PC-3 (cell line): ENCODE measurements at places on chromosomes 4 and X.
A peak's percentile ranks its signal among the peaks of the same experiment; 100 is the strongest.

GRCh38 chr4:1215141-1216075 is 33.5 kb downstream of the CTBP1 start:
- DNase-seq: no peak

- no peak for DNase-seq
Observed at GRCh38 chrX:63664741-63665140, 120.3 kb downstream of the ARHGEF9 start.

GRCh38 chr4:140247237-140247636 is 93.3 kb upstream of the MAML3 start:
- no peak for DNase-seq

- no peak for DNase-seq
Observed at GRCh38 chr4:42871671-42872290, 20.7 kb upstream of the GRXCR1 start.

DNA sequence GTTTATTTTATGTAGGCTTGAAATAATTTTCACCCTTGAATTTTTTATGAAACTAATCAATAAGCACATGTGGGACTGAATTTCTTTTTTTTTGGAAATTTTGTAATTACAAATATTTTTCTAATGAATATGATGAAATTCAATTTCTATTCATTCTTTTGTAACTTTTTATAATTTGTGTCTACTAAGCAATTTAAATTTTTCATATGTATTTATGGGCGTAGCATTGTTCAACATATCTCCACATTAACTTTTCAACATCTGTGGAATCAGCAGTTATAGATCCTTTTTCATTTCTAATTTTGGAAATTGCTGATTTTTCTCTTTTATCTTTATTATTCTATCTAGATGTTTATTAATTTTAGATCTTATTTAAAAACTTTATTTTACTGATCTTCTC is 1320.3 kb downstream of the C4orf33 start:
- no peak for DNase-seq

- DNase-seq: peak; percentile 85
Observed at GRCh38 chrX:12007881-12008280, 130.4 kb upstream of the FRMPD4 start.

- peak; percentile 52 for DNase-seq
Observed at GRCh38 chr4:179415847-179416223, 1973.6 kb upstream of the AGA start.

GRCh38 chr4:188986271-188986689 is 847.0 kb downstream of the TRIML1 start:
- DNase-seq: peak; percentile 75

DNA sequence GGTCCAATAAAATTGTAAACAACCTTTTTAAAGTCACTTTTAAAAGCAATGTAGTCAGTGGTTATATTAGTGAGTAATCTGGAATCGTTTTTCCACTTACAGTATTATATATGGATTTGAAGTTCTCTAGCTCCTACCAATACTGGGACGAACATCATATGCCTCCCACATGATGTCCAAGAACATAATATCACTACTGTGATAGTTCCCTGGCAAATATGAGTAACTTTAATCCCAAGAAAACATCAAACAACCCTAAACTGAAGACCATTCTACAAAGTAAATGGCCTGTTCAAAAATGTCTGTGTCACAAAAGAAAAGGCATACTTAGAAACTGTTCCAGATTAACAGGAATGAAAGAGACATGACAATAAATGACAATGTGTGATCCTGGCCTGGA is 53.6 kb upstream of the FGFBP2 start:
- DNase-seq: no peak

DNA sequence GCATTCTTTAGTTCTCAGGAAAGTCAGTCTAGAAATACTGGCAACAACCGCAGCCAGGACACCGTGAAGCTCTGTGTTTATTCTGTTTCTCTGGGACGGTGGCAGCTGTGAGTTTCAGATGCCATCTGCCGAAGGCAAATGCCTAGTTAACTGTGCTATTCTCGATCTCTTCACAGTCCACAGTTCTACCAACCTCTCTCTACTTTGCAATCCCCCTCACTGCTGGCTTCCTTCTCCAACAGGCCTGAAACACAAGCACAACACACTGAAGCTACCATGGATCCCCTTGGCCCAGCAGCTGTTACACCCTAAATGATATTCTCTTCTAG is 118.8 kb downstream of the ZNF827 start:
- no peak for DNase-seq

- peak; percentile 26 for DNase-seq
Observed at GRCh38 chr4:158722291-158722916, 792 bp downstream of the PPID start.

DNA sequence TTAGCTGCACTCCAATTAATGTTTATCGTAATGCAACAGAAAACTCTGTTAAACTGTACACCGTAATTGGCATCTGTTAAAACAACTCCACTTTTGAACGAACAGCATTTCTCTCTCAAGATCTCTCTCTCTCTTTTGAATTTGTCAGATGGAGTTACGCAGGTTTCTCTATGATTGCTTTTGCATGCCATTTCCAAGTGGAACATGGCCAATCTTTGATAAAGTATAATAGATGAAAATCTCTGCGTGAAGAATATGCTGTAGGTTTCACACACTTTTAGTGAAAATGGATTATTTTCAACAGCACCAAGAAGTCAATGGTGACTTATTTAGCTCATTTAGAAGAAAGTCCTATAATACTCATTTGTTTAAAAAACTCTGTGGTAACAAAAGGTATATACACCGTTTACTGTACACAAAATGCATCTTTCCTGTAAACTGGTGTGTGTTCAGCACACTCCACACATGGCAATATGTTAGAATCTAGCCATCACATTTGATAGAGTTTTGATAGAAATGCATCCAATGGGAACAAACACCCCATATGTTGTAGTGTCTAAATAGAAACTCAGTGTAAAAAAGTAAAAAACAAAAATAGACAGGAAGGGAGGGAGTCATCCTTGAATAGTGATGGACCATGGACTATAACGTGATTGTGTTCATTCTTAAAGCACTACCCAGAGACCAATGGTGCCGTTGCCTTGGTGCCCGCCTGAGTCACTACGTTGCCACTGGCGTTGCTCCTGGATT is 5.8 kb upstream of the FGFBP2 start:
- DNase-seq: no peak

GRCh38 chr4:99324361-99324760 is 3.2 kb upstream of the ADH1B start:
- no peak for DNase-seq

GRCh38 chr4:56118055-56118454 is 169.3 kb downstream of the CEP135 start:
- DNase-seq: no peak

DNA sequence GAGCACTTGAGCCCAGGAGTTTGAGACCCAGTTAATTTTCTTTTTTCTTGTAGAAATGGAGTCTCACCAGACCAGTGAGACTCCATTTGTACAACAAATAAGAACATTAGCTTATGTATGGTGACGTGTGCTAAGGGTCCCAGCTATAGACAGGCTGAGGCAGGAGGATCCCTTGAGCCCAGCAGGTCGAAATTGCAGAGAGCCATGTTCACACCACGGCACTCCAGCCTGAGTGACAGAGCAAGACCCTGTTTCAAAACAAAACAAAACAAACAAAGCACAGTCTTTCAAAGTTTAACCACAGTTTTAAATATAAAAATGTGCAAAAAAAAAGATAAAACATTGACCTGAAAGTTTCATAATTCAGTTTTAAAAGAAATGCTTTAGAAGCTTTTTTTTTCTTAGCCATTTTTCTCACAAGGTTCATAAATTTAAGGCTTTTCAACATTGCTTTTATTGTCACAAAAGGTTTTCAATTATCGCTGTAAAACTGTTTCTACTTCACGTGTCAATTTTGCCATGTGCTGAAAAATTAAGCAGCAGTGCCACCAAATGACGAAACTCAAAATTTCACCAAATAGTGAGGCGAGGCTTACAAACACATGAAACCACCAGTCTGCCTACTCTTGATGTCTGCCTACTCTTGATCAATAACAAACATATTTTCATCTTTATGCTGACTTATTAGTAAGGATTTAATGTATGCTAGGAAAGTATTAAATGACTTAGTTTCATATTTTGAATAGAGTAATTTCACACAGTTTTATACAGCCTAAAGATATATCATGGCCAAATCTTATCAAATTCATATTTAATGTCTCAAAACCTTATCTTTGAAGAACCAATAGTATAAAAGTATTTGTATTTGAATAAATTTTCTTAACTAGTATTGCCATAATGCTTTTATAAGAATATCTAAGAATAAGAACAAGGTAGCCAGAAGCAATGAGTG is 126.3 kb downstream of the NEK1 start:
- peak; percentile 74 for DNase-seq

DNA sequence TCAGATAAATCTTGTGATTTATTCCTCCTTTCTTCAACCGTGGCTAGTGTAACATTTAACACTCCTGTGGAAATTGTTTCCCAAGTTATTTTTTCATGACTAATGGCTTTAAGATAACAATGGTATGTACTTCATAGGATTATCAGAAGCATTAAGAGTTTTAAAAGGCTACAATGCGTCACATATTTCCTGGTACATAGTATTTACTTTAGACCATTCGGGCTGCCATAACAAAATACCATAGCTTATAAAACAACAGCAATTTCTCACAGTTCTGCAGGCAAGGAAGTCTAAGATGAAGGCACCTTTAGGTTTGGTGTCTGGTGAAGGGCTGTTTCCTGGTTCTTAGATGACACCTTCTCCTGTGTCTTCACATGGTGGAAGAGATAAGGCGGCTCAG is 158.6 kb downstream of the PAPSS1 start:
- DNase-seq: no peak

GRCh38 chrX:1323315-1323714 is 13.3 kb upstream of the IL3RA start:
- DNase-seq: peak; percentile 64

GRCh38 chr4:56787380-56787779 is 34.1 kb downstream of the SPINK2 start:
- DNase-seq: no peak

GRCh38 chrX:120653000-120653399 is 23.1 kb upstream of the C1GALT1C1 start:
- DNase-seq: no peak

DNA sequence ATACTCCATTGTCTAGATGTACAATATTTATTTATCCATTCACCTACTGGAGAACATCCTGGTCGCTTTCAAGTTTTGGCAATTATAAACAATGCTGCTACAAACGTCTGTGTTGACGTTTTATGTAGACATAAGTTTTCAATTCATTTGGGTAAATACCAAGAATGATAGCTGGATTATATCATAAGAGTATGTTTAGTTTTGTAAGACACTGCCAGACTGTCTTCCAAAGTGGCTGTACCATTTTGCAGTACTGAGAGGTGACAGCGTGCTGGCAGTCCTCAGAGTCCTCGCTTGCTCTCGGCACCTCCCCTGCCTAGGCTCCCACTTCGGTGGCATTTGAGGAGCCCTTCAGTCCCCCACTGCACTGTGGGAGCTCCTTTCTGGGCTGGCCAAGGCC is 253.3 kb upstream of the INTU start:
- no peak for DNase-seq

DNA sequence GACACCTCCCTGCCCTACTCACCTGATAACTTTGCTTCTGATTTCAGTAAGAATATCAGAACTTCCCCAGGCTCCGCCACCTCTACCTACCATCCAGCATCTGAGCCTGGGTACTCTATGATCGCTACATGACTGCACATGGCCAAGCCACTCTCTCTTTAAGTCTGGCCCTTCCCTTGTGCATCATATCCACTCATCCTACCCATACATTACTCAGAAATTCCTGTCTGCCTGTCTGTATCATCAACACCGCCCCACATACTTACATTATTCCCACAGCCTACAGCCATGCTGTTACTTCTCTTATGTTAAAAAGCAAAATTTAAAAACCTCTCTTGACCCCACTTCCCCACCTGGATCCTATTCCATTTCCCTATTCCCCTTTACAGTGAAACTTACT is 84.7 kb downstream of the SCD5 start:
- no peak for DNase-seq
